ENCODE measurements at places on chromosomes 16 and 17.

- no peak for DNase-seq
Measured at GRCh38 chr17:41008811-41009210, at the start of gene KRTAP3-1. KRTAP3-1 (minus strand) TSS chr17:41009128; CDS start chr17:41009074, 54 bp downstream.

- DNase-seq = no peak
Measured at GRCh38 chr17:27811961-27812360, 11.6 kb upstream of the NOS2 start.

DNA sequence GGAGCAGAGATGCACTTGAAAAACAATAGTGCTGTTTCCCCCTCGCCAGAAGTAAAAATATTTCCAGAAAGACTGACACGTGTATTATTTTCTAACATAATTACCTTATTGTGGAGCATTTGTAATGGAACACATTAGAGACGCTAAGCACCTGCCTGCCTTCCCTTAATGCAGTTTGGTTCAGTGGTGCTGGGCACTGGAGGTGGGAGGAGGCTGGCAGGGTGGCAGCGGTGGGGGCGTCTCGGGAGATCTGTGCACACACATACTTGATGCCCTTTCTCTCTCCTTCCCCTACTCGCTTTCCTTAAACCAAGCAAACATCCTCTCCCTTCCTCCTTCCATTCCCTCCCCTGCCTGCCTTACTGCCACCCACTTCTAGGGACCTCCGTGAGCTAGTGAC, 156.6 kb upstream of the SDK2 start:
- no peak for DNase-seq

- no peak for DNase-seq
Measured at GRCh38 chr17:57357830-57358430, 101.6 kb downstream of the MSI2 start.

DNA sequence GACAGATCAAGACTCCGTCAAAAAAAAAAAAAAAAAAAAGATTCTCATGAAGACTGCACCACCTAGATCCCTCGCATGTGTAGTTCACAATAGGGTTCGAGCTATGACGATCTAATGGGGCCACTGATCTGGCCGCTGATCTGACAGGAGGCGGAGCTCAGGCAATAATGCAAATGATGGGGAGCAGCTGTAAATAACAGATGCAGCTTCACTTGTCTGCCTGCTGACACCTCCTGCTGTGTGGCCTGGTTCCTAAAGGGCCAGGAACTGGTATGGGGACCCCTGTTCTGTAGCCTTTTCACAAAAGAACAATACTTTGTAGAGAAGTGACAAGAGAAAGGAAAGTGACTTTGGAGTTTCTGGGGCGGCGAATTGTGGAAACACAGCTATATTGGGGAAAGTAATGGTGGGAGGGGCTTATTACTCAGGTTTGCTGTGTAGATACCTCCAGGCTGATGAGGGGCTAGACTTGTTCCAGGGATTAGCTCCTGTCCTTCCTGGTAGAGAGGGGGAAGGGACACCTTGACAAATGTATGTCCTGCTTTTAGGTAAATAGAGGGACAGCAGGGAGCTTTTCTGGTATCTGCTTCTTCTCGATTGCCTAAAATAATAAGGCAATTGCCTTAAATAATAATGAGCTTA, 57.1 kb downstream of the HAPSTR1 start:
- DNase-seq = no peak

- no peak for DNase-seq
Measured at GRCh38 chr17:63535640-63536039, 12.5 kb downstream of the KCNH6 start.

GRCh38 chr16:11402745-11403533, 57.7 kb downstream of the RMI2 start:
- no peak for DNase-seq

GRCh38 chr17:27319541-27320221, 25.8 kb downstream of the WSB1 start:
- no peak for DNase-seq
